ENCODE measurements at places on chromosomes 7 and 10. TPM values are rescaled to one million over a fixed set of nuclear protein-coding genes. Genes with fewer than 3 reads are reported as not detected.

DNA sequence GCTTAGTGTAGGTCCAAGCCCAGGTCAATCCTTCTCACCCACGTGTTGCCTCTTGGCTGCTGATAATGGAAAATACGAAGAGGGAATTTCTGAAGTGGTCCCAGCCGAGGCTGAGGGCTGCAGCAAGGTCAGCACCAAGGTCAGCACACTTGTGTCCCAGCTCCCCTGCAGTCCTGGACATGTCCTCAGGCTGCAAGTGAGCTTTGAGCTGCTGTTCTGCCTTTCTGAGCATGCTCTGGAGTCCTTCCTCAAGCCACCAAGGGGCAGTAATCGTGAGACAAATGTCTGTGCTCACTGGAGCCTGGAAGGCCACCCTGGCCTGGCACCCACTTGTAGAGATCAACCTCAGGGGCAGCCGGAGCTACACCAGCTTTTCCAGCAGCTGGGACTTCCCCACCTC is 28.3 kb downstream of the DRGX start:
- no peak overlapping the region for H3K27ac ChIP-seq
- no peak overlapping the region for H3K4me3 ChIP-seq
- H3K4me1 ChIP-seq = no peaks in the 10 kb centered on the region
- no peak for DNase-seq

GRCh38 chr10:74586088-74586585 is 240.3 kb upstream of the KAT6B start:
- peaks cover 28% of the 10 kb centered on the region for H3K4me1 ChIP-seq
- H3K36me3 ChIP-seq = no peaks in the 10 kb centered on the region
- H3K27me3 ChIP-seq = no peaks in the 10 kb centered on the region
- peak overlapping the region; percentile 41 for H3K27ac ChIP-seq

DNA sequence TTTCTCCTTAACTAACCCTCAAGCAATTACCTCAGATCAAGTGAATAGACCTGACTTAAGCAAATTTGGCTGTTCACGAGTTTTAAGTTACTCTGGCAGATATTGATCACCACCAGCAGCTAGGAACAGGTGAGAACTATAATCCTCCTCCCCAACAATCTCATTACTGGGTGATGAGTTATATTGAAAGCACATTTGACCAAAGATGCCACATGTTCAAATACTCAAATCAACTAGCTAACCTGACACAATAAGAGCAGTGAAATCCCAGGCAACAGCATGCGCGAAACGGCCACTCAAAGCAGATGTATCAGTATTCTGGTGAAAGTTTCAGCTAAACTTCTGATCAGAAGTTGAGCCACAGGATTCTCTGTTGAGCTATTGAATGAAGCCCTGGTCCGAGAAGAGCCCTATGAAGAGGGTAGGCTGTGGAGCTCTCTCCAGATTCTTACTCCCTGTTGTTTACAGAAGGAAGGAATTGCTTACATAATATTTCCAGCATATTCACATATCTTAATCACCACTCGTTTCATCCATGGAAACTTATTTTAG is 52.6 kb downstream of the CAV1 start:
- H3K4me3 ChIP-seq = no peak overlapping the region
- H3K27ac ChIP-seq = peak overlapping the region; percentile 26
- no peaks in the 10 kb centered on the region for H3K36me3 ChIP-seq
- peaks cover 9% of the 10 kb centered on the region for H3K4me1 ChIP-seq

- no peak overlapping the region for H3K4me3 ChIP-seq
- no peaks in the 10 kb centered on the region for H3K4me1 ChIP-seq
- H3K27me3 ChIP-seq = no peaks in the 10 kb centered on the region
- DNase-seq = no peak
- H3K36me3 ChIP-seq = no peaks in the 10 kb centered on the region
- H3K27ac ChIP-seq = no peak overlapping the region
Observed at GRCh38 chr7:48113275-48113674, 24.2 kb downstream of the UPP1 start.

DNA sequence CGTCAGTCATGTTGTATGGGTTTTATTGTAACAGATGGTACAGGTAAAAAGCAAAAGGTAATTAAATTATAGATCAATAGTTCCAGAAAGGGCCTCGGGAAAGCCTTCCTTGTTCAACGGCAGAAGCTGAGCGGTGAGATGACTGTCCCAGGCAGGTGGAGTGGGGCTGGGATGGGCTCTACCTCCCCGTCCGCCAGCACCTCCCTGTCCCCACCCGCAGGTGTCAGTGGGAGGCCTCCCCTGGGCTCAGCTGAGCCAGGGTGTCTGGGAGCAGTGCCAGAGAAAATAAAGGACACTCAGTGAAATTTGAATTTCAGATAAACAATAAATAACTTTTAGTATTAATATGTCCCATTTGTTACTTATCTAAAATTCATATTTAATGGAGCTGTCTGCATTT is 58.9 kb downstream of the CLRN3 start:
- DNase-seq = no peak
- no peak overlapping the region for H3K27ac ChIP-seq
- H3K36me3 ChIP-seq = no peaks in the 10 kb centered on the region

DNA sequence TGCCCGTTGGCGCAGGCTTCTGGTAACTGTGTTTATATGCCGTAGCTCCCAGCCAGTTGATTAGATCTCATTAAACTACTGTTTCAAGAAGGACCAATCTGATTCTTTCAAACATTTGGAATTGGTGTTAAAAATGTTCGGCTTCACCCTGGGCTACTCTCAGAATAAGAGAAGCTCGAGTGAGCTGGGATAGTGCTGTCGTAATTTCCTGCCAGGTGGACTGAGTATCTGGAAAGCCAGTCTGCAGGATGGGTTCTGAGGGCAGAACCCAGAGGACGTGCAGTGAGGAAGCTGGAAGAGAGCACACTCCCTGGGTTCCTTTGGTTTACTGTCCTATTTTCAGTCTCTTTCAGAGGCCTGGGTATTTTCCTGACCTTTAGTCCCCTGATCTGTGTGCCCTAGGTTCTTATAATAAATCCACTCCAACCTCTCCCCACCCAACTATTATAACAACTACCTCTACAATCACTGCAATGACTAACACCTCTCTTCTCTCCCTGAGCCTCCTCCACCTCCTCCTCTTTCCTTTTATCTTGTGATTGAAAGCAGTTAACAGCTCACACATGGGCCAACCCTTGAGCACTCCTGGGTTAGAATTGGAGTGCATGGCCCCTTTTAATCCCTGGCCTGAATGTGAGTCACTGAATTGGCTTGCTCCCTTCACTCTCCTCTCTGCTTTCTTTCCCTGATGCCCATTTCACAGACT is 63.0 kb downstream of the AOAH start:
- H3K4me3 ChIP-seq = no peak overlapping the region
- H3K36me3 ChIP-seq = no peaks in the 10 kb centered on the region
- DNase-seq = peak; percentile 62
- peaks cover 14% of the 10 kb centered on the region for H3K4me1 ChIP-seq
- H3K27ac ChIP-seq = peak overlapping the region; percentile 92

DNA sequence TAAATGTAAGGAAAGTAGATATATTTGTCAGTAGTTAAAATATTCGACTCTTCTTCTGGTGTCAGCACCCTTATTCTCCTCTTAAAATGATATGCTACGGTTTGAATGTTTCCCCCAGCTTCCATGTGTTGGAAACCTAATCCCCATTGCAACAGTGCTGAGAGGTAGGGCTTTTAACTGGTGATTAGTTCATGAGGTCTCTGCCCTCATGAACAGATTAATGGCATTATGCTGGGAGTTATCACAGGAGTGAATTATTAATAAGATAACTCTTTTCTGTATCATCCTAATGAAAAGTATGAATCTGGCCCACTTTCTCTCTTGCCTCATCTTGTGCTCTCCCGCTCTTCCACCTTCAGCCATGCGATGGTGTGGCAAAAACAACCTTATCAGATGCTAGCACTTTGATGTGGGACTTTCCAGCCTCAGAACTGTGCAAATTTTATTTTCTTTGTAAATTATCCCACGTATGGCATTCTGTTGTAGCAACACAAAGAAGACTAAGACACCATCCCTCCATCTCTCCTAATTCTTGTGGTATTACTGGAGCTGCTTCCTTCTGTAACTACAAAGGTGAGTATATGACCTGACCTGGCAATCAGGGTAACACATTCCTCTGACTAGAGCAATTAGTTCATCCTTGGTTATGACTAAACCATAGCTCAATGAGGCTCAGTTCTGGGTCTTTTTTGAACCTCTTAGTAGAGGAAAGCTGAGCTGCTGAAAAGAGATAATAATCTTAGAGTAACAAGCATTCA is 171.1 kb upstream of the TMEM196 start:
- DNase-seq = no peak
- H3K4me1 ChIP-seq = no peaks in the 10 kb centered on the region
- H3K36me3 ChIP-seq = no peaks in the 10 kb centered on the region
- no peak overlapping the region for H3K27ac ChIP-seq
- H3K4me3 ChIP-seq = no peak overlapping the region
- H3K27me3 ChIP-seq = no peaks in the 10 kb centered on the region

DNA sequence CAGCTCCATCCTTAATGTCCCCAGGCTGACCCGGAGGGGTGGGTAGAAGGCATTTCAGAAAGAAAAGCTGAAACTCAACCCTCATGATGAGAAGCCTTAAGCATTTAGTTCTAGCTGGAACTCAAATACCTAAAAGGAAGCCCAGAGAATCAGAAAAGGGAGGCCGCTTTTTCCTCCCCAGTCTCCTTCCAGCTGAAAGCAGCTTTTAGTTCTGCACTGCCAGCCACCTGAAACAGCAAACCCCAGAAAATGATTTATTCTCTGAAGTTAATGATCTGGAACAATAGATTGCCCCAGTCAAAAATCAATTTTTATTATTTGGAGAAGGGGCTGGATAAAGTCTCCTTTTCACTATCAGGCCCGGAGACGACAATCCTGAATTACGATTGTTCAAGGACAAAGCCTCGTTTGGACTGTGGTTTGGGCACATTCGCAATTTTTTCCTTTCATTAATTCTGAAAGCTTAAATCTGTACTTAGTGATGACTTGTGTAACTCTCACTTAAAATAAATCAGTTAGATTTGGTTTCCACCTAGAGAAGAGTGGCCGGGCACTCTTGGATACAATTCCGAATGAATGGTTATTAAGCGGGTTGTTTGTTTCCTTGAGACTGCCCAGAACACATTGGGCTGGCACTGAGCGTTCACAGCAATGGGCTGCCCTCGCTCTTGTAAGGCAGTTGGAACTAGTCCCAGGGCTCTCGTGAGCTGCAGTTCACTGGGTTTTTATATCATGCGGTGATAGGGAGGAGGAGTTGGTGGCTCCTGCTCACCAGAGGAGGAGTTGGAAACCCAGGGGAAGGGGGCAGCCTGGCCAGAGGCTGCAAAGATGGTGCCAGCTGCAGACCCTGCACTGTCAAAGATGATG is 262.2 kb downstream of the CCSER2 start:
- no peaks in the 10 kb centered on the region for H3K4me1 ChIP-seq
- no peaks in the 10 kb centered on the region for H3K27me3 ChIP-seq
- no peak overlapping the region for H3K27ac ChIP-seq
- H3K36me3 ChIP-seq = no peaks in the 10 kb centered on the region

- H3K4me3 ChIP-seq = no peak overlapping the region
- DNase-seq = peak; percentile 65
- peaks cover 10% of the 10 kb centered on the region for H3K4me1 ChIP-seq
- H3K36me3 ChIP-seq = no peaks in the 10 kb centered on the region
- H3K27ac ChIP-seq = no peak overlapping the region
Observed at GRCh38 chr10:102660888-102661657, 16.8 kb downstream of the TRIM8 start.

GRCh38 chr7:4819560-4820404 is 42.0 kb downstream of the PAPOLB start:
- H3K4me1 ChIP-seq = no peaks in the 10 kb centered on the region
- no peak overlapping the region for H3K27ac ChIP-seq
- H3K4me3 ChIP-seq = no peak overlapping the region
- no peaks in the 10 kb centered on the region for H3K27me3 ChIP-seq
- no peak for DNase-seq

DNA sequence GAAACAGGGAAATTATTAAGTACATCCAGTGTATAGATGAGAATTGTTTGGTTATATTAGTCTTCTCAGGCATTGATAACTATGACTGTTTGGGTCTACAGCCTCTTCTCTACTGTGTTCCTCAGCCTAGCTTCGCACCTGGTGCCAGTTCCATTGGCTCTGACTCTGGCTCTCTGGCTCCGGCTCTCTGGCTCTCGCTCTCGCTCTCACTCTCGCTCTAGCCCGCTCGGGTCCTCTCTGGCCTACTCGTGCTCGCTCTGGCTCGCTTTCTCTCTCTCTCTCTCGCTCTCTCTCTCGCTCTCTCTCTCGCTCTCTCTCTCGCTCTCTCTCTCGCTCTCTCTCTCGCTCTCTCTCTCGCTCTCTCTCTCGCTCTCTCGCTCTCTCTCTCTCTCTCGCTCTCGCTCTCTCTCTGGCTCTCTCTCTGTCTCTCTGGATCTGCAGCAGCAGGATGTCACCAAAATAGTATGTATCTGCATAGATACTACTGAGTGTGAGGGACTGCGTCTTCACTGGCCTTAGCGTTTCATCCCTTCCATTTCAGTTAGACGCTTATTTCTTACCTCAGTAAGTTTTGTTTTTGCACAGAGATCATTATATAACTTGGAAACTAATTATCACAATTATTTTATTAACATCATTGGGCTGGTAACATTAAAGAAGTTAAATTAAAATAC is 6.5 kb upstream of the SSBP1 start:
- no peak overlapping the region for H3K4me3 ChIP-seq
- no peak overlapping the region for H3K27ac ChIP-seq
- DNase-seq = no peak
- no peaks in the 10 kb centered on the region for H3K27me3 ChIP-seq
- H3K36me3 ChIP-seq = no peaks in the 10 kb centered on the region

GRCh38 chr10:44313761-44314165 is 71.1 kb downstream of the CXCL12 start:
- no peak for DNase-seq
- H3K27ac ChIP-seq = no peak overlapping the region
- no peaks in the 10 kb centered on the region for H3K27me3 ChIP-seq
- H3K36me3 ChIP-seq = no peaks in the 10 kb centered on the region
- peaks cover 9% of the 10 kb centered on the region for H3K4me1 ChIP-seq
- no peak overlapping the region for H3K4me3 ChIP-seq

DNA sequence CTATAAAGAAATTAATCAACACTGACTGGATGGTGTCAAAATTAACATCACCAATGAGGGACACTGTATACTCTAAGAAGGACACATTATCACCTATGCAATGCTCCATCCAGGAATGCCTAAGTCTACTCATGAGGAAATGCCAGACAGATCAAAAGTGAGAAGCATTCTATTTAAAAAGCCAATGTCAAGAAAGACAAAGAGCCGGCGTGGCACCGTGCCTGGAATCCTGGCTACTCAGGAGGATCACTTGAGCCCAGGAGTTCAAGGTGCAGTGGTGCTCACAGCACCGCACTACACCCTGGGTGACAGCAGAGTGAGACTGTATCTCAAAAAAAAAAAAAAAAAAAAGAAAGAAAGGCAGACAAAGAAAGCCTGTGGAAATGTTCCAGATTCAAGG is 45.5 kb upstream of the ANAPC16 start:
- DNase-seq = peak; percentile 27
- no peak overlapping the region for H3K4me3 ChIP-seq

FAM25A gene
- polyA plus RNA-seq = not detected

NUTM2E gene
- polyA plus RNA-seq = 0.13 TPM

BTBD16 gene
- 0.74 TPM for polyA plus RNA-seq

ZNF273 gene
- 3.2 TPM for polyA plus RNA-seq

PRKCQ gene
- 0.21 TPM for polyA plus RNA-seq

NACAD gene
- polyA plus RNA-seq = 3.9 TPM

CALY gene
- 3.1 TPM for polyA plus RNA-seq

SPDYE11 gene
- 0.45 TPM for polyA plus RNA-seq

CDK14 gene
- polyA plus RNA-seq = 15.2 TPM

Measured in hepatocyte (in vitro differentiated cells).